NCI-H1105 (cell line): ENCODE measurements at places on chromosomes 3 and 15.

- no peak for DNase-seq
These were observed 108.3 kb downstream of the IQSEC1 start for GRCh38 chr3:12964711-12965612.

GRCh38 chr15:70936326-70936725 is 43.7 kb downstream of the LRRC49 start:
- DNase-seq, result peak; percentile 88

DNA sequence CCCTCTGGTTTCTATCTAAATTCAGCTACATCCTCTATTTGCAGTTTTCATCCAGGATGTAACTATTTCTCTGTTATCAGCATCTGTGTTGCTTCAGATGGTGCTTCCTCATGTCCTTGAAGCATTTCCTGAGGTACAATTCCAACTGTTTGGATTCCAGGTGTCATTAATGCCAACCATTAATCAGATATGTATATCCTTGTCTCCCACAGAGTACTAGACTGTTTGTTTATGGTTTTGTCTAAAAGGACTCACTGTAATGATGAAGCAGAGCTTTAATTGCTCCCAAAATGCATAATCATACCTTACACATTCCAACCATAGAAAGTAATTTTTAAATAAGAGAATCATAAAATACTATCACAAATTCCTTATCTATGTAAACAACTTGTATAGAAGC is 288.5 kb upstream of the MME start:
- DNase-seq, result no peak

- DNase-seq, result peak; percentile 6
These were observed 26.6 kb downstream of the ILDR1 start for GRCh38 chr3:121995161-121996137.
